ENCODE measurements at places on chromosomes 5 and 9.
A peak's percentile ranks its signal among the peaks of the same experiment; 100 is the strongest.

GRCh38 chr5:79853028-79853427 is 138.0 kb downstream of the MTX3 start:
- no peak for DNase-seq

GRCh38 chr9:137168904-137169856 is 671 bp downstream of the LRRC26 start:
- no peak for DNase-seq

- no peak for DNase-seq
Measured at GRCh38 chr5:98656796-98657195, 116.7 kb upstream of the RGMB start.

DNA sequence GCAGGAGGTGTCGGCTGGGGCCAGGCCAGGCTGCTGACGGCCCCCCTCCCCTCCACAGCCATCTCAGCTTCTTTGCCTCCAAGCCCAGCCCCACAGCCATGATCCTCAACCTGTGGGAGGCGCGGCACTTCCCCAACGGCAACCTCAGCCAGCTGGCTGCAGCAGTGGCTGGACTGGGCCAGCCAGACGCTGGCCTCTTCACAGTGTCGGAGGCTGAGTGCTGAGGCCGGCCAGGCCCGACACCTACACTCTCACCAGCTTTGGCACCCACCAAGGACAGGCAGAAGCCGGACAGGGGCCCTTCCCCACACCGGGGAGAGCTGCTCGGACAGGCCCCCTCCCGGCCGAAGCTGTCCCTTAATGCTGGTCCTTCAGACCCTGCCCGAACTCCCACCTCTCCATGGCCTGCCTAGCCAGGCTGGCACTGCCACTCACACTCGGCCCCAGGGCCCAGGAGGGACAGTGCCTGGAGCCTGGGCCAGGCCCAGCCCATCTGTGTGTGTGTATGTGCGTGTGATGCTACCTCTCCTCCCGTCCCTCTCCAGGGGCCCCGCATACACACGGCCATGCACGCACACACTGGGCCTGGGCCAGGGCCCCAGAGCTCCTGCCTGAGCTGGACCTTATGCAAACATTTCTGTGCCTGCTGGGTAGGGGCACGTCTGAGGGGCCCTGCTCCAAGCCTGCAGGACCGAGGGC is 19.3 kb downstream of the HK3 start:
- no peak for DNase-seq

DNA sequence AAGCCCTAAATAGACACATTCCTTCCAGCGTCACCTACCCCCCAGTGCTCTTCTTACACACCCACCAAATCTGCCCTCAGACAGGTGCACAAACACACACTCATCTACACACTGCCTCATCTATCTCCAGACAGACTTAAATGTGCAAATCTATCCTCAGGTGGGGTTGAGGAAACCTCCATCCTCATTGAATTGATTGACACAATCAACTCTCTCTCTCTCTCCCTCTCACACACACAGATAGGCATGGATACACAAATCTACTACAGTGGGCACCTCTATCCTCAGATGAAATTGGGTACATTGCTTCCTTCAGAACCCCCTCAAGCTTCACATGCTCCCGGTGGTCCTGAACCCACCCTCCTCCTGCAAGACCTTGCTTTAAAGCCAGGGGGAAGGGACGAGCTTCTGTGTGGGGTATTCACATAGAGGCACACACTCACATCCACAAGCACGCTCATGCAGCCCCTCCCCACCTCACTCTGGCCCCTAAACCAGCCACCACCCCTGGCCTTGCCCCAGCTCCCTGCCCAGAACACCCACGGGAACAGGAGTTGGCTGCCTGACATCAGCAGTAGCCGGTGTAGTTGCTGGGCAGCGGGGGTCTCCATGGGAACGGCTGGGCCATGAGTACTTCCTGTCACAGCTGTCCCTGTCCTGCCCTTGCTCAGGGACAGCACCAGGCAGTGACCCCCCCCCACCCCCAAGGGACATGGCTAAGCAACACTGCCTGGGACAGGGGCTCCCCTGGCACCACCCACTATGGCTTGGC is 22.8 kb downstream of the PCDH1 start:
- no peak for DNase-seq

- no peak for DNase-seq
Measured at GRCh38 chr5:139383993-139384590, 995 bp upstream of the SLC23A1 start.

GRCh38 chr9:37301042-37301853 is 121.2 kb upstream of the GRHPR start:
- DNase-seq: peak; percentile 34

DNA sequence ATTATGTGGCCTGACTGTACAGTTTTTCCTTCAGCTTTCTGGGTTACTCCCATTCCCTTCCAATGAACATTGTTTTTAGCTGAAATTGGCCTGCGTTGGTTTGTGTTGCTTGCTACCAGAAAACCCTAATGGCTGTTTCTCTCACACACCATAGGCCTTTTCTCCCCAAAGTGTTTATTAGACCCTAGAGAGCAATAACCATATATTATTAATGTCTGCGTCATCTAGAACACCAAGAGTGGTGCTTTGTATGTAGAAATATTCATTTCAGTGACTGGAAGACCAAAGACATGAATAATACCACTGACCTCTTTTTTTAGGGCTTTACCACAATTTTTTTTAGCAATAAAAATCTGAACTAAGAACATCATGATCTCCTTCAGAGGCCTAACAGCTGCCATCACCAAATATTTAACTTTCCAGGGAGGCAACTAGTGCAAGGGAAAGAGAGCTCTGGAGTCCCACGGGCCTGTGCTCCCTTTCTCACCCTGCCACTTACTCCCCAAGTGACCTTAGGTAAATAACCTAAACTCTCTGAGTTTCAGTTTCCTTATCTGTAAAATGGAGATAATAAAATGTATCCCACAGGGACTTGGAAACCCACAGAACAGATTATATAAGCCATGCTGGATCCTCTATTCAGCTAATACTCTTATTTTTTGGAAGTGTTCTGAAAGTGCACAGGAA is 201.9 kb upstream of the ISL1 start:
- peak; percentile 12 for DNase-seq
